ENCODE measurements at places on chromosomes 12 and 14. TPM values are rescaled to one million over a fixed set of nuclear protein-coding genes. Genes with fewer than 3 reads are reported as not detected.
A peak's percentile ranks its signal among the peaks of the same experiment; 100 is the strongest.

SMCO3 gene
- 0.13 TPM for total RNA-seq

DNA sequence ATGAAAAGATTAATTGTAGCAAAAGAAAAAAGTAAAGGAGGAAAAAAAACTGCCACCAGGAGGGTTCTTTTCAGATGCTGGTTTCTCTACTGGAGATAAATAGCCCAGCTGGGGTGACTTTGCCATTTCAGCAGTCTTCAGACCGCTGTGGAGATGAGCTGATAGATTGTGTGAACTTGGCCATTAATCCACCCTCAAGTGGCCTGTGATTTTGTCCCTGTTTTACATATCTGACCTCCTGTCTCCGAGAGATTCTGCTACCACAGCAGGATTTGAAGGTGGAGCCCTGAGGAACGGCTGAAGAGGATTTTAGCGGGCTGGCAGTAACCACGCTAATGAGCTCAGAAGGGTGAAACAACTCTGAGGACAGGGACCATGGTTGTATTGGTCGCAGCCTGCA is 72.7 kb downstream of the WSCD2 start:
- no peak for DNase-seq
- no peak overlapping the region for H3K4me3 ChIP-seq
- no peaks in the 10 kb centered on the region for H3K4me1 ChIP-seq

CLEC6A gene
- total RNA-seq: not detected

- no peaks in the 10 kb centered on the region for H3K27me3 ChIP-seq
- no peak overlapping the region for H3K27ac ChIP-seq
- H3K4me1 ChIP-seq: peaks cover 5% of the 10 kb centered on the region
- DNase-seq: no peak
- H3K36me3 ChIP-seq: peaks cover 5% of the 10 kb centered on the region
These were observed 110.5 kb downstream of the TGFB3 start for GRCh38 chr14:75871181-75871880.

DNA sequence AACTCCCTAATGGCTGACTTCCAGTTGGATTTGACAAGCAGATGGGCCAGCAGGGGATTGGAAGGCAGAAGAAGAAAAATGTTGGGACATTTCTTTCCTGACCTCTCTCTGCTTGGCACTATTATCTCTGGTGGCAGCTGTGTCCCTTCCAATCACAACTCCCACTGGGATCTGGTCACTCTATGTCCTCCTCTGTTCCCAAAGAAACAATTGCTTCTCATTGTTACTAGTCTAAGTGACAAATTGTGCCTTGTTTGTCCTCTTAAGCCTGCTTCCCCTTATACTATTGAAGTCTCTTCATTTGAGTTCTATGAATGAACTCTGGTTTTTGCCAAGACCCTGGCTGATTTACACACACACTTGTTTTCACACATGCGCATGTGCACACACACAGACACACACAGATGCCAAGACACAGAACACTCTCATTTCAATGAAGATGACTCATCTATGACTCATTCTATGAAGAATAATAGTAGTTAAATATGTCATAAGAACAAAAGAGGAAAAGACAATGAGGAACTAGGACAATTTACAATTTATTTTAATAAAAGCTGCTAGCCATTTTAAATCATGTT is 83.0 kb upstream of the FAR2 start:
- H3K27ac ChIP-seq: peak overlapping the region; percentile 14
- no peaks in the 10 kb centered on the region for H3K4me1 ChIP-seq
- no peak for DNase-seq
- H3K36me3 ChIP-seq: no peaks in the 10 kb centered on the region
- H3K4me3 ChIP-seq: no peak overlapping the region
- no peaks in the 10 kb centered on the region for H3K27me3 ChIP-seq

HNRNPA1 gene
- 1,804 TPM for total RNA-seq

DNA sequence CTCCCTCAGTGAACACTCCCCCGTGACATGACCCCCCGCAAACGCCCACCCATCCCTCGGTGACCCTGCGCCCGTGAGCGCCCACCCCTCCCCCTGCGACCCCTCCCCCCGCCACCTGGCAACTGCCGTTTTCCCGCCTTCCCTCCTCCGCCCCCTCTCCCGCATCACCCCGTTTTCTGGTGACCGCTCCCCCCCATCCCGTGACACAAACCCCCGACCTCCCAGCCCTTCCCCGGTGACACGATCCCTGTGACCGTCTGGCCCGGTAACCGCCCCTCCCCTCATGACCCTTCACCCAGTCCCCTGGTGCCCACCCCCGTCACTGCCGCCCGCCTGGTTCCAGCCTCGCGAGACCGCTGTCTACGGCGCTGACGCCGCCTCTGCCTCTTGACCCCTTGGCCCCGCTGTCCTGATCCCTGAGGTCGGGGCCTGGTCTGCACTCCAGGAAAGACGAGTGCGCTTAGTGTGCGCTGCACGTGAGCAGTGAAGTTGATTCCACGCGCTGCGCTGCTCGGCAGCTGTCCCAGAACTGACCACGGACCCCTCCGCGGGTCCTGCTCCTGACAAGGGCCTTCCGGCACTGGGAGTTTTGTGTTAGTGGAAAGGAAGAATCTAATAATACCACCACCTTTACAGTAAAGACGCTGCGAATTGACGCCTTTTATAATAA is 59.4 kb downstream of the DDX51 start:
- peak overlapping the region; percentile 91 for H3K4me3 ChIP-seq
- peak; percentile 75 for DNase-seq
- H3K4me1 ChIP-seq: peaks cover 27% of the 10 kb centered on the region
- peaks cover 5% of the 10 kb centered on the region for H3K27me3 ChIP-seq
- peak overlapping the region; percentile 74 for H3K27ac ChIP-seq

DNA sequence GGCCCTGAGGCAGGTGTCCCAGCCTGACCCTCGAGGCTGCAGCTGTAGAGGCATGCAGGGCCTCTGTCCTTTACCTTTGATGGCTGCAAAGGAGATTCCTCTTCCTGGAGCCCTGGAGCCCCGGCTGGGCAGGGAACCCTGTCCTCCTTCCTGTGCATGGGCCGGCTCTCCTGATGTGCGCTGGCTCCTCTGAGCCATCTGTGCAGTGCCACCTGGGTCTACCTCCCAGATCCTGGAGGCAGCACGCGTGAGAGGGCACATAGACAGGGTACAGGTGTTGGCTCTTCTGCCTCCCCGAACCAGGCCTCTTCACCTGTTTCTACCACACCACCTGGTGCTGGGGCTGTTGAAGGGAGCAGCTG is 115.1 kb downstream of the BEGAIN start:
- H3K27me3 ChIP-seq: peaks cover 6% of the 10 kb centered on the region
- no peak for DNase-seq
- no peak overlapping the region for H3K4me3 ChIP-seq
- no peak overlapping the region for H3K27ac ChIP-seq
- peaks cover 7% of the 10 kb centered on the region for H3K36me3 ChIP-seq

DNA sequence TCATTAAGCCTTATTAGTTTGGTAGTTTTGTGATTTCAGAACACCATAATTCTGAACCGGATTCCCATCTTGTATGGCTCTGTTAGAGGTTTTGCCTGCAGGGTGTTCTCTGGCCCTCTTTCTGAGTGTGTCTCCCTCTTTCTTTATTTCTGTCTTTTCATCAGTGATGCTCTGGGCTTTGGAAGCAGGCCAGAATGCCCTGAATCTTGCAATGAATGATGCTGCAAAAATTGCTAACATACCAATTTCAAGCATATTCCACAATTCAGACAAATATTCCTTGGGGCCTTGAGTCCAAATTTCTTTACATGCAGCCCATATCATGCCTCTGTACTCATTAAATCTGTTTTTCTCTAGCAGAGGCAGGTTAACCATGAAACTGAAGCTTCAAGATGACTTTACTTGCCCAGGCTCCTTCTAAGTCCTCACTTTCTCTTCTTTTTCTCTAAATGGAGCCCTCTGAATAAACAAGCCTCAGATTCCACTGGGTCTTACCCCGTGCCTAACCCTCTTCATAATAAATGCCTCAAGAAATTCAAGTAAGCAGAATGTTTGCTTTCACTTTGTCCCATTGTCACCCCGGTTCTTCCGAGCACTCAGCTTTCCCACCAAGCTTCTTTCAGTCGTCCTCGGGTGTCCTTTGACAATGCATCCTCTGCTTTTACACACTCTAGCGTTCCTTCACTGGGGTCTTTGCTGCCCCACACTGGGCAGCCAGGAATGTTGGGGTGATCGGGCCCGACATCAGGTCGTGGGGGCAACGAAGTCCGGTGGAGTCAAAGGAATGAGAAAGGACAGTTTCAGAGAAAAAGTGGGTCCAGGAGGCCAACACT is 78.8 kb upstream of the SLC38A4 start:
- DNase-seq: no peak
- H3K27ac ChIP-seq: no peak overlapping the region
- H3K4me1 ChIP-seq: no peaks in the 10 kb centered on the region
- H3K4me3 ChIP-seq: no peak overlapping the region

GRCh38 chr14:59678352-59678751 is 101.7 kb upstream of the CCDC175 start:
- no peak for DNase-seq
- H3K36me3 ChIP-seq: no peaks in the 10 kb centered on the region
- H3K27me3 ChIP-seq: peaks cover 4% of the 10 kb centered on the region
- no peaks in the 10 kb centered on the region for H3K4me1 ChIP-seq

RNU4-1 gene
- total RNA-seq: 6,066 TPM

Data from endothelial cell (in vitro differentiated cells).